ENCODE measurements at places on chromosomes 1 and 21.

GRCh38 chr1:93824834-93825233 is 54.2 kb downstream of the DNTTIP2 start:
- no peak for DNase-seq

GRCh38 chr1:154178013-154178412 is 13.9 kb downstream of the TPM3 start:
- DNase-seq = peak; percentile 70

DNA sequence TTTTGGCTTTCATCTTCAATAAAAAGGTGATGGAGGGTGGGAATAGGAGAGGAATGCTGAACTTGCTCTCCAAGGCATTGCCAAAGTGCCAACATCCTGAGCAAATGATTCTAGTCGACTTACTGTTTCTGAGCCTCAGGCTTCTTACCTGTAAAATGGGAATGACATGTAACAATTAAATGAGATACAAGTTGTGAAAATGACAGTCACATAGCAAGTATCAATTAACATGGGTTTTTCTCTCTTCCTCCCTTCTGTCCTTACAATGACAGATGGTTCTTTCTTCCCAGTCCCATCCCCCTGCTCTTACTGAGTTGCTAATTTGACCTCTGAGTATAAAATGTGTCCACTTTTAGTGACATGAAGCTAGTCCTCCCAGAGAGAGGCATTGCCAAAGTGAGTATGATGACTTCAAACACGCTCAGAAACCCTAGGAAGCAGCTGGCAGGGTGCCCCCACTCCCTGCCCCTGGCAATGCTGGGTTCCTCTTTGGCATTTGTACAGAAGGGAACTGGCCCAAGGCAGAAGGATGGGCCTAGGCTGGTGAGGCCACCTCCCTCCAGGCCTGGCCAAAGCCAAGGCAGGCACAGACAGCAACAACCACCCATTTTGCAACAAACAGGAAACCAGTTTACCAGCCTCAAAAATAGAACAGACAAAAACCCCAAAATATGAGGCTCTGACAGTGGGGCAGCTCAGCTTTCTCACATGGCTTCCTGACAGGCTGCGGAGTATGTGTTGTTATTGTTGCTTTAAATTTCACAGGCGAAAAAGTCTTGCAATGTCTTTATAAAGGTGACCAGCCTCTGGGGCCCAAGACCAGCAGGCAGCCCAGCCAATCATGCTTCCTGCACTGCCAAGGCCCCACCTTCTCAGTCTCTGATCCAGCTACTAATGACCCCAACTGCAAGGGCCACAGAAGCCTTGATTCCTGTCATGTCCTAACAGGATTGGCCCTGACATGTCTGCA is 115.9 kb downstream of the HIVEP3 start:
- peak; percentile 66 for DNase-seq

DNA sequence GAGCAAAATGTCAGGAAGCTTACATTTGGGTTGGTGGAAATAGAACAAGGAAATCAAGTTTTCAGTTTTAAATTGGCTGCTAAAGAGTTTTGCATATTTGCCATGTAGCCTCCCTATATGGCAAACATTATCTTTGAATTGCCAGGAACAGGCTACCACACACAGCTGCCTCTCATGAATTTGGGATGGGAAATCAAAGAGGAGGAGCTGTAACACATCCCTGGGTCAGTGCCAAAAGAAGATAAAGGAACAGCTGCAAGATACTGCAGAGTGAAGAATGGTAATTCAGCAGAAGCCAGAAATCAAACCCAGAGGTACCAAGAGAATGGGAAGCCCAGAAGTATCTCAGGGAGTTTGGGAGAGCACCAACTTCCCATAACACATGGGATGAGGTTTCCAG is 18.6 kb upstream of the RASAL2 start:
- DNase-seq = no peak

DNA sequence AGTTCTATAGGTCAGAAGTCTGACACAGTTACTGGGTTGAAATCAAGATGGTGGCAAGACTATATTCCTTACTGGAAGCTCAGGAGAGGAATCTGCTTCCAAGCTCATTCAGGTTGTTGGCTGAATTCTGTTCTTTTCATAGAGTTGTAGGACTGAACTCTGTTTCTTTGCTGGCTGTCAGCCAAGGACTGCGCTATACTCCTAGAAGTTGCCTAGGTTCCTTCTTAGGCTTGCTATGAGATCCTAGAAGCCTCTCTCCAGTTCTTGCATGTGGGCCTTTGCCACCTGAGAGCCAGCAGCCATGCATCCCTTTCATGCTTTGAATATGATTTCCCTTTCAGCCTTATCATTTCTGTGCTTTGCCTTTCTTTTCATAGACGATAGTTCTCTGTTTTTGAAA is 176.4 kb downstream of the RPS6KC1 start:
- no peak for DNase-seq

DNA sequence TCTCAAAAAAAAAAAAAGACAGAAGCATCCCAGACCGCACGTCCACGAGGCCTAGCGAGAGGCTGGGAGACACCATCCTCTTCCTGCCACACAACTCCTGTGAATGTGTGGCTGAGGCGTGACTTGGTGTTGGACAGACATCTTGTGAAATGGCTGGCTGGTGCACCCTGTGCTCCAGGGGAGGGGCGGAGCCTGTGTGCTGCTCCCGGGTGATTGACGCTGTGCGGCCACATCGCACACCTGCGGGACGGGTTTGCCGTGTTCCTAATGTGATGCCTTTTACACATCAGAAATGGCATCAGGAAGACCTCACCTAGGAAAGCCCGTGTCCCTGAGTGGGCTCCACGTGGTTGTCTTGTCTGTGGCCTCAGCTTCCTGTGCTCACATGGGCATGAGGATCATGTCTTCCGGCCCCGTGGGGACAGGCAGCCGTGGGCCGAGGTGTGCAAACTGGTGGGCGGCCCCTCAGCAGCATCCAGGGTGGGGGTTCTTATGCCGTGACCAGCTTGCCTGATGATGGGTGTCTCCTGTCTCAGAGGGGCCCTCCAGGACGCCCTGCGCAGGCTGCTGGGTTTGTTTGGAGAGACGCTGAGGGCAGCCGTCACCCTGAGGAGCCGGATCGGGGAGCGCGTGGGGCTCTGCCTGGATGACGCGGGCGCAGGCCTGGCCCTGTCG is 64.4 kb downstream of the PCNT start:
- no peak for DNase-seq

GRCh38 chr1:229229721-229230139 is 41.2 kb upstream of the RAB4A start:
- DNase-seq = peak; percentile 98

DNA sequence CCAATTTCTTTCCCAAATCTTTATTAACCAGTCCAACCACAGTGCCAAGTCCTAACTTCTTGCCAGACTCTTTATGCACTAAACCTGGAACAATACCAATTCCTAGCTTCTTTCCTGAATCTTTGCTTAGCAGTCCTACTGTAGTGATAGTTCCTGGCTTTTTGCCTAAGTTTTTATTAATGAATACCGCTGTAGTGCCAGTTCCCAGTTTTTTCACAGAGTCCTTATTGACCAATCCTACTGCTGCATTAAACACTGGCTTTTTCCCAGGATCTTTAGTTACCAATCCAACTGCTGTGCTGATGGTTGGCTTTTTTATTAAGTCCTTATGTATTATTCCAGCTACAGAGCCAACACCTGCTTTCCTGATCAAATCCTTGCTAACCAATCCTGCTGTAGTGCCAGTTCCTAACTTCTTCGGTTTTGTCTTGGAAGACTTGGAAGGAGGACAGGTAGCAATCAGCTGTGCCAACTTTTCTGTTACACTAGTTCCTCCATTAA is 80.8 kb downstream of the ASH1L start:
- no peak for DNase-seq

- DNase-seq = no peak
Measured at GRCh38 chr21:44286716-44287632, 1.3 kb downstream of the AIRE start.

DNA sequence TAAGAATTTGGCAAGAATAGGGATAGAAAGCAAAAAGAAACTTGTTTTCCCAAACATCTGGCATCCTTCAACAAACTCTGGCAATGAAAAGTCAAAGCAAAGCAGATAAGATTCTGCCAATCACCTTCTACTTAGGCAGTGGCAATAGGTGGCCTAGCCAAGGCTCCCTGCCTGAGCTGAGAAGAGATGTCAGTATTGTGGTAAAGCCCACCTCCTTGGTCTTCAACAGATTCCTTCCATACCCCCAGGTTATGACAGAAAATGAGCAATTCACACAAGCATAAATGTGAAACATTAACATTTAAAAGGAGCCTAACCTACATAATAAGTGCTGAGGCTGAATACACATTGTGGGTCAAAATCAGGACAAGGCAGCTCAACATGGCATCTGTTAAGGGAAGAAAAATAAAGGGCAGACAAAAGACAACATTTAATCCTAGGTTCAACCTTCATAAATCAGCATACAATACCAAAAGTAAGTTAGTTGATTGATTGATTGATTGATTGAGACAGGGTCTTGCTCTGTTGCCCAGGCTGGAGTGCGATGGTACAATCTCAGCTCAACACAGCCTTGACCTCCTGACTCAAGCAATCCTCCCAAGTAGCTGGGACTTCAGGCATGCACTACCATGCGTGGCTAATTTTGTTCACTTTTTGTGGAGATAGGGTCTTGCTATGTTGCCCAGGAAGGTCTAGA is 123.1 kb downstream of the AKT3 start:
- no peak for DNase-seq

- DNase-seq = no peak
Measured at GRCh38 chr21:38312822-38313221, 56.0 kb downstream of the KCNJ15 start.

DNA sequence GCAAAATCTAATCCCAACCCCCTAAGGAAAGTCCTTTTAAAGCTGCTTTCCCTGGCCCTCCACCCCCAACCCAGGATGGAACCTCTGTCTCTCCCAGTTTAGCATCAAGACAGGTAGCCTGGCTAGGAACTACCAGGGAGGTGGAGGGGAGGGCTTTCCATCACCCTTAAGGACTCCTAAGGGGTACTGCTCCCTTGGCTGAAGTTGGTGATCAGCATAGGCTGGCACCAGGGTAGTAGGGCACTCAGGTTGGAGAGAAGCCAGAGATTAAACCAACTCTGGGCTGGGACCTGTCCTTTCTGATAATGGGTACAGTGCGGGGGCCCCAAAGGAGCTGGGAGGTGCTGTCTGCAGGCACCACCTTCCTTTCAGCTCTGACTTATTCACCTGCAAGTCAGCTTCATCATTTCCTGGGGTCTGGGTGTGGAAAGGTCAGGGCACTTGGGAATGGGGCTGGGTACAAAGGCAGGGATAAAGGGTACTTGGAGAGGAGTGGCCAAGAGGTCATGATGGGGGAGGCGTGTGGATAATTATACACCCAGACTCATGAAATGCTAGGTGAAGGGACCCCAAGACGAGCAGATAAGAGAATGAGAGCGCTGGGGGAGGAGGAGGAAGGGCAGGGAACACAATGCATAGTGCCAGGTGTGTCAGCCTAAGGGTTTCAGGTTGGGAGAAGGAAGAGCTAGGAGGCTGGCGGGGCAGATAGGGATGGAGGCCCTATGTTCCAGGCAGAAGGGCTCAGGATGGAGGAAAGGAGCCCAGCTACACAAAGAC is 1.2 kb downstream of the ARHGEF2 start:
- no peak for DNase-seq

DNA sequence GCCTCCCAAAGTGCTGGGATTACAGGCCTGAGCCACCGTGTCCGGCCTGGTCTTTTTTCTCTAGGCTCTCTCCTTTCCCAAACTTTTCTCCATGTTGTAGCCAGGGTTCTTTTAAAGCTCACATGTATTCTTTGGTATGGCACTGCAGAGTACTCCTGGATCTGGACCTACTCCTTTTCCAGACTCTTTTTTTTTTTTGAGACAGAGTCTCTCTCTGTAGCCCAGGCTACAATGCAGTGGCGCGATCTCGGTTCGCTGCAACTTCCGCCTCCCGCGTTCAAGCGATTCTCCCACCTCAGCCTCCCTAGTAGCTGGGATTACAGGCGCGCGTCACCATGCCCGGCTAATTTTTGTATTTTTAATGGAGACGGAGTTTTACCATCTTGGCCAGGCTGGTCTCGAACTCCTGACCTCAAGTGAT is 602 bp upstream of the MED18 start:
- DNase-seq = no peak

GRCh38 chr1:212077028-212077427 is 41.5 kb downstream of the DTL start:
- peak; percentile 29 for DNase-seq

DNA sequence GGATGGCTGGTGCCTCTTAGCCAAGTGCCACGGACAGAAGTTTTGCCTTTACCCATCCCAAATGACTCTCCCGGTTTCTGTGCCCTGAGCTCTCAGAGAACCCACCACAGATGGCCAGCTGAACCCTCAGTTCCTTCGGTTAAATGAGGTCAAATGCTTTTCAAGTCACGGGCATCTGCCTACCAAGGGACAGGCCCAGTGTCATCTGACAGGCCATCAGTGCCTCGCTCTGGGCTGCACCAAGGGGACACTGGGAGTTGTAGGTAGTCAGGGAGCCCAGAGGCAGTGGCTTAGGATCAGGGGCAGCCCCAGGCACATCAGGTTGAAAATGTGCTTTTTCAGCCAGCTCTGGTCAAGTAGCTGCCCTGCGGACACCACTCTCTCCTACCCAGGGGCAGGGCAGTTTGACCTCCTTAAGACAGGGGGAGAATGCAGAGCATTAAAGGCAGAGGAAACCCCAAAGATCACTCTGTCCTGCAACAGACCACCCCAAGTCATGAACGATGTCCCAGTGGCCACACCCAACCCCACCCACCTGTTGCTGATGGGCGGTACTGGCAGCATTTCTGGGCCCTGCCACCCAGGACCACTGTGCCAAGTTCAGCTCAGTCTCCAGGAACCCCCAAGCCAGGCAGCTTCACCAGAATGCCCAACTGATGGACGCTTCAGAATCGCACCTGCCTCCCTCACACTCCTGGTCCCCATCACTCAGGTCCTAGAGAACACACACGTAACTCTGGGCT is 60.7 kb downstream of the CASZ1 start:
- no peak for DNase-seq

GRCh38 chr1:107501081-107501605 is 360.3 kb downstream of the NTNG1 start:
- no peak for DNase-seq

- no peak for DNase-seq
Measured at GRCh38 chr1:167200272-167200671, 20.4 kb upstream of the POU2F1 start.

DNA sequence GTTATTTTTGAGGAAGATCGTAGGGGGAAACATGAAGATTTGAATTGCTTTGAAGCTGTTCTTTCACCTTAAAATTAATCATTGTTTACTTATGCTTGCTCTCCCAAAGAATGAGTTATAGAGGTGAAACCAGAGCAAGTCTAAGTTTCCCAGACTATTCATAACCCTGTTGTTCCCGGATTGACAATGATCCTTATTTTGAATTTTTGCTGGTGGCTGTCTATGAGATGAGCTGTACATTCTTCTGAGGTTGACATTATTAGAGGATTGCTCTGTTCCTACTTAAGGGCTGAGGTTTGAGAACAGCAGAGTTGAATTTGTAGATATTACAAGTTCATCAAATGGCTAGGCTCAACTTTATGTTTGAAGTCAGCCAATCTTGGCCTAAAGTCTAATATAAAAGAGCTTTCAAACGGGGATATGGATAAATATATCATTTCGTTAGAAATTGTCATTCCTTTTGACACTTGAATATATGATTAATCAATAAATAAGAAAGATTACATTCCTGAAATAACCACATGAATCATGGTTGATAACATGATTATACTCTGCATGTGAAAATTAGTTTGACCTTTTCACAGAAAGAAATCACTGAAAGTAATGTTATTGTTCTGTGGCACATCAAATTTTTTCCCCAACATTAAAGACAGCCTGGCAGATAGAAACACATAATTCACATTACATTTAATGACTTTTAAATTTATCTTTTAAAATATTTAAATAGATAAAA is 19.1 kb upstream of the PDE4B start:
- DNase-seq = no peak
